ENCODE measurements at places on chromosomes 4 and X.

DNA sequence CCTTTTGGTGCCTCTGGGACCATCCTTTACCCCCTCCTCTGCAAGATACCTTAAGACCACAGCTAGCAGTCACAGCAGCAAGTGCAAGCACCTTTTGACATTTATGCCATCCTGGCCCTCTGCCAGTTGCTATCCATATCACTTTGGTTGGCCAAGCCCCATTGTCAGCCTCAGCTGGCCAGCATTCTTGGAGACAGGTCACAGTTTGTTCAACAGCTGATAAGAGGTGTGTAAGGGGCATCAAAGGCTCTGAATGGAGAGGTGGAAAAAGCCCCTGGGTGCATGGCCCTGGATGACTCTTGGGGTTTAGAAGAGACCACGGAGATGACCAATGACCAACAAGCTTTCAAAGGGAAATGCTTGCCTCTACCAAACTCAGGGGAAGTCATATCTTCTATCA, 133.6 kb upstream of the MAMLD1 start:
- DNase-seq, result no peak

- no peak for DNase-seq
These were observed 14.9 kb downstream of the USP26 start for GRCh38 chrX:133081990-133082389.

- no peak for DNase-seq
These were observed 722 bp upstream of the EFHC2 start for GRCh38 chrX:44344194-44344593.

DNA sequence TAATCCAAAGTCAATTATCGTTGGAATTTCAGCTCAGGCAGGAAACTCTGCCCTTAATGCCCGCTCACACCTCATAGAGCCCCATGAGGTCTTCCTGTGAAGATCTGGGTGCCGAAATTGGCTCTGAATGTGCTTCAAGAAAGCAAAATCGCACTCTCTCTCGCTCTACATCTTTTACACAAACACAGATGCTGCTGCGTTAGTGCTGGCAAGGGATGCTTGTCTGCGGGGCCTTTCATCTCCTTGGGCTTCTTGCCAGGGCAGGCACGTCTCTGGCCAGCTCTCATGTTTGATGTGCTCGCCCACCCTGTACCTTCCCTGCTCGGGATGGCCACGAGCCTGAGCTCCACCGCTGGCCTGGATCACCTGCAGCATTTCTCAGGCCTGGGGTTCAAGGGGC, 66.5 kb downstream of the CLCN4 start:
- no peak for DNase-seq

- no peak for DNase-seq
These were observed 30.2 kb downstream of the ASB5 start for GRCh38 chr4:176238826-176239225.

- DNase-seq, result no peak
These were observed 353.9 kb downstream of the NKX6-1 start for GRCh38 chr4:84145176-84145575.

DNA sequence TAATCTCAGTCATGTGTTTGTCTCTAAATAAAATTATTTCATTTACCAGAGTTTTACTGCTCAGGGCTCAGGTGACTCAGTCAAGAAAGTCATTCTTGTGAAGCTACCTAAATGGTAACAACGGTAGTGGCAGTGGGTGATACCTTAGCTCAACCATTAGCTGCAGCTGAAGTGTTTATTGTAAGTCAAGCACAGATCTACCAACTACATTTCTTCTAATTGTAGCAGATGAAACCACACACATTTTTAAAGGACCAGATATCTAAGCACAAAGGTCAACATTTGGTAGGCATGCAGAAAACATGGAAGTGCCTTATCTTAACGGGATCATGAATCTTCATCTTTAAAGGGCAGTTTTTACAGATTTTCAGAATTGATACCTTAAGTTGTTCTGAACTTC, 79.1 kb downstream of the FAT4 start:
- DNase-seq, result no peak

GRCh38 chr4:155854582-155855226, 11.4 kb downstream of the ASIC5 start:
- DNase-seq, result no peak

DNA sequence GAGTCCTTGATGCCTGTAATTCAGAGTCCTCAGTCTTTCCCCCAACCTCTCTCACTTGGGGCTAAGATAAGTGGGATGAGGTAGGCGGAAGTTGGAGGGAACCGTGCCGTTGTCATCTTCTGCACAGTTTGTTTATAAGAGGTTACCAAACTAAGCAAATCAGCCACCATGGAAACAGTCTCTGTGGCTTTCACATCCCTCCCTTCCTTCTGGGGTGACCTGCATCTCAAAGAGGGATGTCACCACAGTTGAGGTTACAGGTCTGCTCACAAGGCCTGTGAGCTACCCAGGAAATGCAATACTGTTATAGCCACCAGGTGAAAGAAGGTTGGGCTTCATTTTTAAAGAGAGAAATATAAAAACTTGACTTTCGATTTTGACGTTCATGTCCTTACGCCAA, 26.3 kb downstream of the RTL5 start:
- no peak for DNase-seq

GRCh38 chr4:147060151-147060931, 114.7 kb upstream of the TTC29 start:
- no peak for DNase-seq

DNA sequence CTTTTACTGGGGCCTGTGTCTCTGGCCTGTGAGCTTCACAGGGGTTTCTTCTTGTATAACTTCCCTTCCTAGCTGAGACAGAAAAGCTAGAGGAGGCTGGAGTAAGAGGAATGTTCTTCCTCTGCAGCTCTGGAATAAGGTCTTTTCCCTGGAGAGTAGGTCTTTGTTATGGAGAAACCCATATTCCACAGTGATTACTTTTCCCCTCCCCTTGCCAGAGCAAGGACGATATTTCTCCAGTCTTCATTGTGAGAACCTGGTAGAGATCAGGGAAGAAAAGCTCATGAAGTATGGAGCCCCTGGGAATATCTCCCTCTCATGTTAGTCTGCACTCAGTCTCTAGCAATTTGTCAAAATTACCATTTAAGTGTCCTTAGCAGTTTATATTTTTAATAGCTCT, 18.7 kb upstream of the GLRB start:
- DNase-seq, result no peak

DNA sequence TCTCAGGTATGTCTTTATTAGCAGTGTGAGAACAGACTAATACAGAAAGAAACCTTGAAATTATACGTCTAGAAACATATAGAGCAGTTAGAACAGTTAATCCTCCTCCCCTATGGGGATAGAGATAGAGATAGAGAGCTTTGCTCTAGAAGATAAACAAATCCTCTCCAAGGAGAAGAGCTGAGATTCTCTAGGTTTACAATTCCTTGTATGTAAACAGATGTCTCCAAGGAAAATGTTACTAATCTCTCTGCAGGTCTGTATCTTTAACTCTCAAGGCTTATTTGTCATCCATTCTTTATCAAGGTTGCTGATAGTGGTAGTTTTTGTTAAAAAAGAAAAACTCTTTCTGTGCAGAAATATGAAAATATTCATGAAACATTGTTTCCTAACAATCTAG, 282.1 kb upstream of the GIMD1 start:
- no peak for DNase-seq

DNA sequence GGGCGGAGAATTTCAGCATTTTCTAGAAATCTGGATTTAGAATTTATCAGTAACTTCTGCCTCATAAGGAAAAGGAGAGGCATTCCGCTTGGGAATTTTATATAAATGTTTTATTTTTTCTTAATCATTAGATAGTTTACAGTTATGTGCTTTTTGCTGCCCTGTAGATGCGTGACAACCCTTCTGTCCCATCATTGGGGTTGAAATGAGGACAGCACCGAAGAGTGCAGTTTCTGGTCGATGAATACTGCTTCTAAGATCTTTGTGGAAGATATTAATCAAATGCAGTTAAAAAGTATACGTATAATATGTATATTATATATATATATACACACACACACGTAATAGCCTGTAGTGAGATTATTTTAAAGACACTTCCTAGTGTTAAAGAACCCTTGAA, 1.5 kb downstream of the RBPJ start:
- no peak for DNase-seq

DNA sequence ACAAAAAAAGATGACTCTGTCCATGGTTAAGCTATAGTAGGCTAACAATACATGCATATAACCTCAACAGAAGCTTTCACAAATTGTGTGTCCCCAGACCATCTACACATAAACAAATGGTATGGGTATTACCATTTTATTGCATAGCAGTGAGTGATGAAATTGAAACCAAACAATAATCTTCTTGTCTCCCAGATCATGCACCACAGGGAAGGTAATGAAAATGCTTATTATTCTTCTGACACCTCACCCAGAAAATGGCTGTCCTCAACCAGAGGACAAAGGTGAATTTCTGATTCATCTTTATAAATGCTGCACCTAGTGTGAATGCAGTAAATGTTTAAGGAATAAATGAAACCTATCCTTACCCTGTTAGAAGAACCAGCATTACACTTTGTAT, 8.0 kb downstream of the PRSS12 start:
- no peak for DNase-seq

DNA sequence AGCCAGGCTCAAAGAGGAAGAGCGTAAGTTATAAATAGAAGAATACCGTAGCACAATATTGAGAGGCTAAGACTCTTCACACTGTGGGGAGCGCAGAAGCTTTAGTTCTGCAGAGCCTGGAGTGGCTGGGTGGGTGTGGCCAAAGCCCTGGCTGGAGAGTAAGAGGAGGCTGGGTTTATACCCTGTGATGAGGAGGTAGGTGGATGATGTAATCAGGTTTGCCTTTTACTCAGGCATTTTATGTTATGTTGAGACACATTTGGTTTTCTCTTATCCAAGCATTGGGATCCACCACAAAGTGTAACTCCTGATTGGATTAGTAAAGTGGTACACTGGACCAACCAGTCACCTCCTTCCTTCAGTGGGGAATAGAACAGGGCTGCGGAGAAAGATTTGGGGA, 13.9 kb downstream of the CDS1 start:
- DNase-seq, result no peak

DNA sequence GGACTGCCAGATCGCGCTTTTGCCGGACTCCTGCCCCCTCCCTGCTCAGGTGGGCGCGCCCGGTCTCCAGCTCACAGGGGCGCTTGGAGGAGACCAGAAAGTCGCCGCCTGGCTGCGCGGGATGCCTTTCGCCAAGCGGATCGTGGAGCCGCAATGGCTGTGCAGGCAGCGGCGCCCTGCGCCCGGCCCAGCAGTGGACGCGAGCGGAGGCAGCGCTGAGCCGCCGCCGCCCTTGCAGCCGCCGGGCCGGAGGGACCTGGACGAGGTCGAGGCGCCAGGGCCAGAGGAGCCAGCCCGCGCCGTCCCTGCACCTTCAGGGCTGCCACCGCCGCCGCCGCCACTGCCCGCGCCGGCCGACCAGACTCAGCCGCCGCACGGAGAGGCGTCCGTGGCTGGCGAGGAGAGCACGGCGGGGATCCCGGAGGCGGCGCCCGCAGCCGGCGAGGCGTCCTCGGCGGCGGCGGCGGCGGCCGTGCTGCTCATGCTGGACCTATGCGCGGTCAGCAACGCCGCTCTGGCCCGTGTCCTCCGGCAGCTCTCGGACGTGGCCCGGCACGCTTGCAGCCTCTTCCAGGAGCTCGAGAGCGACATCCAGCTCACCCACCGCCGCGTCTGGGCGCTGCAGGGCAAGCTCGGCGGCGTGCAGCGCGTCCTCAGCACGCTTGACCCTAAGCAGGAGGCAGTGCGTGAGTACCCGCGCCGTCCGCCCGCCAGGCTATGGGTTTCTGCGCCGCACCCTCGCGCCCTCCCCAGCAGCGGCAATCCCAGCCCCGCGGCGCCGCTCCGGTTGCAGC, 834 bp downstream of the NHS start:
- DNase-seq, result no peak

GRCh38 chr4:106201373-106201772, 114.6 kb downstream of the TBCK start:
- DNase-seq, result no peak

- no peak for DNase-seq
These were observed 55.2 kb downstream of the DOCK11 start for GRCh38 chrX:118550792-118551191.

DNA sequence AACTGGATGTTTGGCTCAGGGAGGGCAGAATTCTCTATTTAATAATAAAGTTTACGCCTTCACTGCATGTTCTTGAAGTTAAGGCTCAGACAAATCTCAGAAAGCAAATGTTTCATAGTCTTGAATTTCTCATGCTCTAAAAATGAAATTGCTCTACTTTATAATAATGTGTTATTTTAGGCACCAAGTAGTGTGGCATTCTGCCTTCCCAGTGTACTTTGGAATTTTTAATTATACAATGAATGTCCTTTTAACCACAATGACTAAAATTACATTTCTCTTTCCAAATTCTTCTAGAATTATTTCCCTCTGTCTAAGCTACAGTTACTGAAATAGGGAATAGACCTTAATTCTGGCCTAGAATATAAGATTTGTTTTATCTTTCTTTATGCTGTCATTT, 97.9 kb upstream of the PDE5A start:
- no peak for DNase-seq

- DNase-seq, result no peak
These were observed 4.8 kb upstream of the EXOSC9 start for GRCh38 chr4:121796283-121796682.

DNA sequence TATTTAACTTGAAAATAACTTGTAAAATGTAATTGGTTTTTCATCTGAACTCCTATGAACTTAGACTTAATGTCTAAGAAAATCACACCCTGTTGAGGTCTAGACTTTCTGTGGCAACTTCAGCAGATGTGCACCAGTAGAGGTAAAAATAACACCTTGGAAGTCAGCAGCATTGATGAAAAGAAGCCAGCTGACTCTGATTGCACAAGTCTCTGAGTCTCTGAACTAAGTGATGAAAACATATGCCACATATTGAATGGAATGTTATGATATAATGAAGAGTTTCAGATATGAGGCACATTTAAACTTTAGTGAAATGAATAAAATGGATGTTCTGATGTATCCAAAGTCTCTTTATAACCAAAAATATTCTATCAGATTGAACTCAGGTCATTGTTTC, 155.4 kb downstream of the GPM6A start:
- DNase-seq, result no peak

GRCh38 chr4:163967710-163968109, 473.2 kb downstream of the TMA16 start:
- DNase-seq, result no peak

DNA sequence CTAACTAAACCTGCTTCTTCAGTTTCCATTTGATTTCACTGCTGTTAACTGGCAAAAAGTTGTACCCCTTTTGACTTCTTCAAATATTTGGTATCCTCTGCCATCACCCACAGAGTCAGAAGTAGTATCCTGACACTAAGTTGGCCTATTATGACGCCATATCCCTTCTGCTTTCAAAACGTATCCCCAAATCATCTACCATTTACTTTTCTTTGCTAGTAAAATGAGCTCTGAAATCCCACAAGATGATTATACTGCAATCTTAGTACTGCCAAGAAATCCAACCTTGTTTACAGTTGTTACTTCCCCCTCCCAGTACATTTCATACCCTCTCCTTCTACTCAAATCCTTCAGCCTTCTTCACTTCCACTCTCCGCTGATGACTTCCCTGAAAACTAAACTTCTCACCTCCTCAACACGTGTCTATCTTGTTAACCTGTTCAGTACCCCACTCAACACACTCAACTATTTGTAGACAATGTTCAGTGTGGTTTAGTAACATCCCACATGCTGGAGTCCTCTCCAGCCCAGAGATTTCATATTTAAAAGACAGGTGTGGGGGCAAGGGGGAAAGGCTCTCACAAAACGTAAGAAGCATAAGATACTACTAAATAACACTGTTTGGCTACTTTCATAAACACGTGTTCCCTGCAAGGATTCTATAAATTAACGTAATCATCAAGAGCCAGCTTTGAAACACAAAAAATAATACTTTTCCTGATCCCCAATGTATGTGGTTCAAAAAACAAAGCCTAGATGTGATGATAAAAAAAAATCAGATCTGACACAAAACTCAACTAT, 1.3 kb downstream of the NAF1 start:
- DNase-seq, result no peak

All from hypothalamus (tissue), 51 donors.